Stimulated activated CD4-positive, alpha-beta T cell treated with anti-CD3 and anti-CD28 coated beads, Interleukin-1b, Interleukin-23, amount 100 ng/mL, for 48 hours (primary cell): ENCODE measurements at places on chromosomes 12 and 14.
A peak's percentile ranks its signal among the peaks of the same experiment; 100 is the strongest.

DNA sequence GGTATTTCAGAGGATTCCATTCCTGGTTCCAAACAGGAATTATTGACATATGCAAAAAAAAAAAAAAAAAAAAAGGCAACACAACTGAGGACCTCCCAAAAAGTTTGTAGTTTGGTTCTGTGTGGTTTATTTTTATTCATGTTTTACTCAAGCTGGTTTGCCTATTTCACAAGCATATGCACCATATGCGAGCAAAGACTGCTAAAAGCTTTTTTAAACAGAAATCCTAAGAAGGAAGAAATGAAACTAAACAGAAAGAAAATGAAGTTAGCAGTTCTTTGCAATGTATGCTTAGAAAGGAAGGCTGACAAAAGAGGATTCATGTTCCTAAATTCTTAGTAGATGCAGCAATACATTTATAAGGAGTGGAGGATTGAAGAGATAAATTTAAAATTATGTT lies 487.6 kb upstream of the FLRT2 start:
- no peak for DNase-seq

GRCh38 chr12:96866801-96867590 lies 40.1 kb upstream of the NEDD1 start:
- no peak for DNase-seq

GRCh38 chr14:75120541-75121291 lies 6.1 kb downstream of the NEK9 start:
- DNase-seq: no peak

GRCh38 chr14:103132381-103133209 lies 9.3 kb downstream of the TNFAIP2 start:
- DNase-seq: no peak

GRCh38 chr14:65414961-65415589 lies 2.5 kb downstream of the FUT8 start:
- DNase-seq: no peak

- no peak for DNase-seq
Observed at GRCh38 chr12:11904124-11904523, 166.6 kb upstream of the BCL2L14 start.

DNA sequence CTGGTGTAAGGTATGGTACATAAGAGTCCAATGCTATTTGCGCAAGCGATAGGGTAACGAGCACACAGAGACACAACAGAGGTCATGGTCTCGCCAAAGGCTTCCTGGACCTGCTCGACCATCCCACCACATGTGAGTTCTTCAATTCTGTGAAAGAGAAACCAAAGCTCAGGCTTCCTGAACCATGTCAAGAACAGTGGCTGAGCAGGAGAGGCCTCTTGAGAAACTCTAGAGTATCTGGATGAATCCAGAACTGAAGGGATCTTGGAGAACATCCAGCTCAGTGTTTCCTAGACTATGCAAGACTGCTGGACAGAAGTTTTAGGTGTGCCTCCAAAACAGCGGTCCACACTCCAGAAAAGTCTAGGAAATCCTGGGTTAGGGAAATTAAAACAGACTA lies 114.5 kb downstream of the TRAFD1 start:
- DNase-seq: no peak

GRCh38 chr14:75822522-75823141 lies 159.2 kb downstream of the TGFB3 start:
- DNase-seq: no peak

DNA sequence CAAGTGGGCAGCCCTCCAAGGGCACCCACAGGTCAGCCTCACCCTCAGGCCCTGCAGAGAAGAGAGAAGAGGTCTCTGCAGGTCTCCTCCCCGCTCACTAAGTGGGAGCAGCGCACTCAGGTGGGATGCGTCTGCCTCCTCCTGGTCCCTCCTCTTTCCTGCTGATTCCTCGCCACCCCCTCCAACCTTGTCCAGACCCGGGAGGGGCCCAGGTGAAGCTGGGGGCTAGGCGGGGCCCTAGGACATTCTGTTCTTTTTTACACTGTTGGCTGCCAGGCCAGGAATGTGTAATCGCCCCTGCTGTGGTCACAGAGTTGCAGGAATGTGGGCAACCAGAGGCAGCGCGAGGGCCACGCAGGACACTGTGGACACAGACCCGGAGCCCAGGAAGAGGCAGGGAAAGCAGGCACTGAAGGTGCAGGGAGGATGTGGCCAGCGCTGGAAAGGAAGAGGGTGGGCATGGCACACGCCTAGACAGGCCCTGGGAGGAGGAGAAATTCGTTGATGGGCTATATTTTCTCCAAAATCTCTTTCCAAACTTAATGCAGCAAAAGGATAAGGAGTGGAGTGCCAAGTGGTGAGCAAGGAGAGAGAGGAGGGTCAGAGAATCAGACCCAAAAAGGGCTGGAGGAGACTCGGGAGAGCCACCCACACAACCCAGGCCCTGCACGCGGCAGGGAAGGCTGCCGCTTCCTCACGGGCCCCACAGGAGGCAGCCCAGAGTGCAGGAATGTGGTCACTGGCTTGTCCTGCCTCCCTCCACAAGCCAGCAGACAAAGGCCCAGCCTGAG lies 911 bp upstream of the SCNN1A start:
- no peak for DNase-seq

DNA sequence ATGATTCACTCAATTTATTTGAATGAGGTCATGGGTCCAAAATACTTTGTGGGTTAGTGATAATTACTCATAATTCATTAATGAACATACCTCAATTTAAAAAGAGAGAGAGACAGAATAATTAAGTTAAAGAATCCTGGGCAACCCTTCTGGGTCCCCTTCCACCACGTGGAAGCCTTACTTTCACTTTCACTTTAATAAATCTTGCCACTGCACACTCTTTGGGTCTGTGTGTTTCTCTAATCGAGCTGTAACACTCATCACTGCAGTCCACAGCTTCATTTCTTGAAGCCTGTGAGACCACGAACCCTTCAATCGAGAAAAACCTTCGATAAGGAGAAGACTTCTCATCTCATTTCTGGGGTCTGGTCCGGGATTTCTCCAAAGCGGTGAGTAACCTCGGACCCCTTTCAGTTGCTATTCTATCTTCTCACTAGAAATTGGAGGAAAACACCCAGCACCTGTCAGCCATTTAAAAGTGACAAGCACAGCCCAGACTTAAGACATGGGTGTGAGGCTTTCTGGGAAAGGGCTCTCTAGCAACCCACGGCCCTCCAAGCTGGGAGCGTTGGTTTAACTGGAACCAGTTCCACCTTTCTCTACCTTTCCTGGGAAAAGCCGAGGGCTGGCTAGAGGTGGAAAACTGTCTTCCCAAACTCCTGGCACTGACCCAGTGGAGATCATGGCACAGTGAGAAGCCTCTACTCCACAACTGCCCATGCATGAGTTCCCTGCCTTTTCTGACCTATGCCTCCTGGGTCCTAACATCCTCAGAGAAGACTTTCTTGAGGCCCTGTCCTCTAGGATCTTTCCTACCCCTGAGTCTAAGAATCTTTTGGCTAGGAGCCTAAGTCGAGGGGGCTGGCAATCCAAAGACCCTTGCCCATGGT lies 148.8 kb upstream of the ATF7IP start:
- DNase-seq: no peak

DNA sequence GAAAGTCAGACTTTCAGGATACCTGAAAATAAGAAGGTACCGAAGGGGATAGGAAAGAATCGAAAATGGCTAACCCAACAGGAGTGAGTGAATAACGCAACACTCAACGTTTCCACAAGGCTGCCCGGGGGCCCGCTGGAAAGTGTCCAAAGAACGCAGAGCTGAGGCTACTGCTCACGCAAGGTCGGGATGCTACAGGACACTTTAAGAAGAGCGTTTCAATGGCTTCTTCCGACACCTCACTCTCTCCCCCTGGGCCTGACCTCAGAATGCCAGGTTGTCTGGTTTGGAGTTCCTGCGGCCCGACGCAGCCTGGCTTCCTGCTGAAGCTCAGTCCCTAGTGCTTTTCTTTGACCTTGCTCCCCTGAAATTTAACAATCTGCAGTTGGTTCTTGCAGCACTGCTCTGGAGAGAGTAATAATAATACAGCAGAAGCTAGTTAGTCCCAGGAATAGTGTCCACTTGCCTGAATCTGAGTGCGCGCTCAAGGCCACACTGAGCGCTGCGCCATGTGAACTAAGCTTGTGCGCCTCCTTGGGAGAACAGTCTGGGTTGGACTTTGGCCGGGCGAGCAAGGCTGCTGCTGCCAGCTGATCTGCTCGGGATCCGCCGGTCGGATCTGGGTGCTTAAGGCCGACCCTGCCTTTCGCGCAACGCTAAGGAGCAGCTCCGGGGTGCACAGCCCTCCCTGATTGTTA lies 2.0 kb upstream of the ALX1 start:
- DNase-seq: no peak

- DNase-seq: peak; percentile 44
Observed at GRCh38 chr14:22070119-22070982, 396.7 kb upstream of the OR4E1 start.

GRCh38 chr14:59679872-59680271 lies 103.3 kb upstream of the CCDC175 start:
- DNase-seq: no peak
